ENCODE measurements at places on chromosomes 11 and 22.

GRCh38 chr11:2534957-2535672, 90.3 kb downstream of the KCNQ1 start:
- DNase-seq = no peak

DNA sequence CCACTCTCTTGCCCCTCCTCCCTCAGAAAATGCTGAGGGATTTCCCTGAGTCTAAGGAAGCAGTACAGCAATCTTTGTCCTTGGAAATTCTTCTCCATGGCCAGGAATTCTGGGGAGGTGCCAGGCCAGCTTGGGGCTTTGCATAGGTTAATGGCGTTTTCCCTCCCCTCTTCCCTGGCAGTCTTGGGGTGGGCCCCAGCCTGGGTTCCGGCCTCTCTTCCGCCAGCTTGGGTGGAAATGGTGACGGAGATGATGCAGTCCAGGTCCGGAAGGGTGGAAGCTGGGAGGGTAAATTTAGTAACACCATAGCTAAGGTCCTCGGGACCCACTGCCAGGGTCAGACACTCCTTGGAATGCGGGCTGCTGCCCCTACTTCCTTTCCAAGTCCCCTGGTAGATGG, 5.0 kb downstream of the PHLDB1 start:
- DNase-seq = no peak

DNA sequence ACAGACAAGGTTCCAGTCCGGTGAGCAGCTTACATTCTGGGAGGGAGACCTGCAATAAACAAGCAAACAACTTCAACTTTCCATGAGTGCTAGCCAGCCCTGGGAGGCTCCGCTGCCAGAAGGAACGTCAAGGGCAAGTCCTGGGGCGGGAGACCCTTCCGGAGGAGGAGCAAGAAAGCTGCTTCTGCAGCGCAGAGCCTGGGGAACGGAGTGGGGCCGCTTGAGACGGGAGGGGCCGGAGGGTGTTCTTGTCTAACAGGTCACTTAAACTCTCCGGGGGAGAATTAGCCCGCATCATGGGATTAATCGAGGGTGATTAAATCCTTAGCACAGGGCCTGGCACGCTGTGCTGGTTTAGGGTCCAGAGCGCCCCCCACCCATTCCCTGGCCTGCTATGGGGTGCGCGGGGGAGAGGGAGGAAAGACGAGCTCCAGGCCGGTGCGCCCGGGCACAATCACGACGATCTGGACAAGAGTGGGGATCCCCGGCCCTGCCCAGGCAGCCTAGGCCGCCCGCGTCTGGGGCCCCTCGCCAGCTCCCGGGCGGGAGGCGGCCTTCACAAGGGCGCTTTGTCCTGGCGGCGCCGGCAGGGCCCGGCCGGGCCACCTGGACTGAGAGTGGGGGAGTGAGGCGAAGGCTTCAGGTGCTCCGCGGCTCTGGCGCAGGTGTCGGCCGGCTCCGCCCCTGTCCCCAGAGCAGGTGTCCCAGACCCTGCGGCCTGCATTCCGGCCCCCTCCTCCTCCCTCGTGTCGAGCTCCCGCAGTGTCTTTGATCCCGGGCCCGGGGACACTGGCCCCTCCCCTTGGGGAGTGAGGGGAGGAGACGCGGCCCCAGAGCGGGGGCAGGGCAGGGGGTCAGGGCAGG, 663 bp upstream of the LARGE2 start:
- no peak for DNase-seq

DNA sequence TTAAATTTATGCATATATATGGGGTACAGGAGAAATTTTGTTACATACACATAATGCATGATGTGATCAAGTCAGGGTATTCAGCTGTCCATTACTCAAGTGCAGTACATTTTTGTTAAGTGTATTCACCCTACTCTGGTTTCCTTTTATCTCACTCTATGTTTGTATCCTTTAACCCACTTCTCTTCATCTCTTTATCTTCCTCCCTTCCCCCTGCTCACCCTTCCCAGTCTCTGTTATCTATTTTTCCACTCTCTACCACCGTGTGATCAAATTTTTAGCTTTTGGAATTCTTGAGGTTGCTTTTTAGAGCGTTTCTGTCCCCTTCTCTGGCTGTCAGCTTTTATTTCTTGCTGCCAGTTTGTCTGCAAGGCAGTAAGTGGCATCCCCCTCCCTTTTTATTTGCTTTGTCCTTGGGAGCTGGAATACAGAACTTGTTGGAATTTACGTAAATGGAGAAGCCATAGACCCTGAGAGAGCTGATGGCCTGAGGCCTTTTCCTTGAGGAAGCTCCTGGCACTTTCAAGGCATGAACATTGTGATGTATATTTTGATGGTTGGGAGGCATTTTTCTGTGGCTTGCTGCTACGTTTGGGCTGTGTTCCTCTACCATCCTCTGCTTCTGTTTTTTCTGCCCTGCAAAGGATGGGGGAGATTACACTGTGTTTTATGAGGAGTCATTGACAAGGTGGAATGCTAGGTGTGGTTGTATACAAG, 148.6 kb downstream of the LDLRAD3 start:
- DNase-seq = no peak

GRCh38 chr11:105298174-105298573, 158.6 kb upstream of the CARD18 start:
- no peak for DNase-seq

DNA sequence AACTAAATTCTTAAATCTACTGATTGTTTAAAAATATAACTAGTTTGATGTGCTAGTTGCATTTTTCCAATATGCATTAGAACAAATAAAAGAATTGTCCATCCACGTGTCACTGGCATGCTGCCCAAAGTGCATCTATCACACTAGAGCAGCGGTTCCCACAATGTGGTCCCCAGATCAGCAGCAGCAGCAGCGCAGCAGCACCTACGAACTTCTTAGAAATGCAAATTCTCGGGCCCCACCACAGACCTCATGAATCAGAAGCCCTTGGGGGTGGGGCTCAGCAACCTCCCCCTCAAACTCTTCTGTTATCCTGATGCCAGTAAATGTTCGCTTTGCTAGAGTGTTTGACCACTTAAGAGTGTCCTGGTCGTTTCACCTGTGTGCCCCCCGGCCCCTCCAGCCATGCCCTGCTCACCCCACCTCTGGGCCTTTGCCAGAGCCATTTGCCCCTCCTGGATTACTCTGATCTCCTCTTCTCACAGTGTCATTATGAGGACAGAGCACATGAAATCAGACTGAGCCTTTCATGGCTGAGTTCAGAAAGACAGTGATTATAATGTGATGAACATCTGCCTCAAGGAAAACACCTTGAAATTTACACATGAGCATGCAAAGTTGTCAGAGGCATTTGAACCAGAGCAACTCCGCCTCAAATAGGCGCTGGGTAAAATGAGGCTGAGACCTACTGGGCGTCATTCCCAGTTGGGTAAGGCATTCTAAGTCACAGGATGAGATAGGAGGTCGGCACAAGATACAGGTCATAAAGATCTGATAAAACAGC, 12.6 kb upstream of the VSIG10L2 start:
- DNase-seq = no peak

GRCh38 chr22:33842006-33842354, 78.3 kb downstream of the LARGE1 start:
- DNase-seq = no peak

GRCh38 chr22:50486561-50487289, at the start of gene MIOX:
MIOX (plus strand) TSS chr22:50486859; CDS start chr22:50486898, 39 bp downstream.
- no peak for DNase-seq

DNA sequence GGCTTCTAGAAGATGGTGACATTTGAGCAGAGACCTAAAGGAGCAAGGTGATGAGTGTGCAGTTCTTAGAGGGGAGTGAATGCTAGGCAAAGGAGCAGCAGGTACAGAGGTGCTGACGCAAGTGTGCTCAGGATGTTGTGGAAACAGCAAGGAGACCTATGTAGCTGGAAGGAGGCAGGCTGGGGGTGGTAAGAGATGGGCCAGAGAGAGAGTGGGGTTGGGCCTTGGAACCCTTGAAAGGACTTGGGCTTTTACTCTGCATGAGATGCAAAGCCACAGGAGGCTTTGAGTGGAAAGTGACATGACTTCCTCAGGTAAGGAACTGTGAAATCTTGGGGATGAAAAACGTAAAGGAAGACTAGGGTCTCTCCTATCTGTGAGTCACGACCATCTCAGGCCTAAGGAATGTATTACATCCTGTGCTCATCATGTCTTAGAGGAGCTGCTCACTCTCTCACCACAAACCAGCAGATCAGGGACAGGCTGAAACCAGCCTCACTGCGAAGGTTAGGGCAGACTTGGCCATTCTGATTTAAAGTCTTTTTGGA, 65.4 kb downstream of the MICAL2 start:
- DNase-seq = no peak

DNA sequence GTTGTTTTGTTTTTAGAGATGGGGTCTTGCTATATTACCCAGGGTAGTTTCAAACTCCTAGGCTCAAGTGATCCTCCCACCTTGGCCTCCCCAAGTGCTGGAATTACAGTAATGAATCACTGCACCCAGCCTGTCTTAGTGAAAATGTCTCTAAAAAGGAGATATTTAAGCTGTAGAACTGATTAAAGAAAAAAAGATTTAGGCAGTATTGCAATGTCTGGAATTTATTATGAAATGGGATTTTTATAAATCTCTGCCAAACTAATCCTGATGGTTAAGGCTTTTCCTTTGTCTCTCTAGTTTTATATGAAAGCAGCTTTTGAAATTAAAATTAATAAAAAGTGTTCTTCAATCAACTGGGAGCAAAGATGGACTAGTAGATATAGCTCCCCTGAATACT, 2.1 kb downstream of the PLAAT3 start:
- DNase-seq = no peak

GRCh38 chr11:69536406-69536805, 54.9 kb downstream of the LINC01488 start:
- DNase-seq = no peak

DNA sequence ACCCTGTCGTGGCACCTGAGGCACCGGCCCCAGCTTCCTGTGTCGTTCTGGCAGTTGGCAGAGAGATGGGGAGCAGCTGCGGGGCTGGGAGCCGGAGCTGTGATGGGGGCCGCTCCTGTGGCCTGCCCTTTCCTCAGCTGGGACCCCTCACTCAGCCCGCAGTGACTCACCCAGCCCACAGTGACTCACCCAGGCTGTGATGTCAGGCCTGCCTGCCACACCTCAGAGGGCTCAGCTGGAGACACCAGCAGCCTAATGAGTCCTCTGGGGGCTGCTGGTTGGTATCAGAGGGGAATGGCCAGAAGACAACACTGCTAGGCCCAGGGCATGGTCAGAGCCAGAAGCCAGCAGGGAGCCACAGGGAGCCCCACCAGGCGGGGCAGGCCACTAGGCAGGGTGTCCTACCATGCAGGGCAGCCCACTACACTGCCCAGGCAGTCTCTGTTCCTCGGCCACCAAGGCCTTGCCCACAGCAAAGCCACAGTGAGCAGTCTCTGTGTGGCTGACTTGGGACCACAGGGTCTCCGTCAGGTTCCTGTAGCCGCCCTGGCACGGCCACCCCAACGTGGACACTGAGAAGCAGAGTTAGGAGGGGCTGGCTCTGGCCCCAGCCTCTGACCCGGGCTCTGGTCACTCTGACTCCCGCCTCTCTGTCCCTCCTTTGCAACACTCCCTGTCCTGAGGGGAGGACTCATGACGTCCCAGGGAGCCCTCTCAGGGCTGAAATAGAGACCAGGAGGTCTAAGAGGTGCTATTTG, 4.2 kb upstream of the FXYD2 start:
- peak; percentile 82 for DNase-seq

DNA sequence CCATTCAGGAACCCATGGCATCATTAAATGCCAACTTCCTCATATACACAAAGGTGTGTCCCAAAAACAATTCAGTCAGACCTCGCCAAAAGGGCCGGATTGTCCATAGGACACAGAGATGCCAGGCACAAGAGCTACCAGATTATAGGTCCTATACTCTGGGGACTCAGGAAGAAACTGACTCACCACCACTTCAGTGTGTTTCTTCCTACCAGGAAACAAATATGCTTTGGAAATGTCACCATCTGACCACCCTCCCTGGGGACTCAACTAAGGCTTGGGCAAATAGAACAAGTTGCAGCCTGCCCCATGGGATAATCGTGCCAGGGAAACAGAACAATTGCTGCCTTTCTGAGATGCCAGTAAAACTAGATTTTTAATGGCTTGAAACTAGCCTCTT, 11.7 kb downstream of the POU2AF3 start:
- no peak for DNase-seq

DNA sequence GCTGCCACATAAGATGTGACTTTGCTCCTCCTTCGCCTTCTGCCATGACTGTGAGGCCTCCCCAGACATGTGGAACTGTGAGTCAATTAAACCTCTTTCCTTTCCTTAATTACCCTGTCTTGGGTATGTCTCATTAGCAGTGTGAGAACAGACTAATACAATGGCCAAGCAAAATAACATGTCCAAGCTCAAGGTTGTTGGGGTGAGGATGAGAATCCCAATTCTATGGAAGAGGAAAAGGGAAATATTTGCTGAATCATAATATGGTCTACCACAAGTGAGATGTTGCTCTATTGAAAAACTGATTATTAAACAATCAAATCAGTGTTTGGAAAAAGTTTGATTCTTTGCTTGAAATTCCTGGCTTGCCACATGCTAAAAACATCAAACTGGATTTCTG, 48.7 kb upstream of the LRRC4C start:
- DNase-seq = no peak

DNA sequence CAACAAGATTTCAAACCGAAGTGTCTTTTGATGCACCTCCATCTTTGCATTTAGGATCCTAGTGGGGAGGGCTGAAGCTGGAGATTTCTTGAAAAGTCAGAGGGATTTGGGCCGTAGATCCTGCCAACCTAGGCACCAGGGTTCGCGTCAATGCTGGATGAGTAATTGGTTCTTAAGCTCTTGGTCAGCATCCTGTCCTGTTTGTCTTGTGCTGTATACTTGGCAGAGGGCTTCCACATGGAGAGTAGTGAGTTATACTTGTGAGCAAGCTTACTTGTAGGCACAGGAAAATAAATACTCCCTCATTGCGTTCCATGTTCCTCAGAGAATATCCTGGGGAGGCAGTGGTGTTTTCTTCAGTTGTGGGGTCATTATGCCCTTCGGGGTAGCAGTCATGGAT, 12.6 kb downstream of the INSC start:
- DNase-seq = no peak

GRCh38 chr11:33664827-33665226, 35.8 kb downstream of the C11orf91 start:
- no peak for DNase-seq

GRCh38 chr11:65311170-65311678, 3.4 kb upstream of the CDC42EP2 start:
- no peak for DNase-seq

GRCh38 chr11:1819074-1819473, 15.7 kb upstream of the SYT8 start:
- no peak for DNase-seq

DNA sequence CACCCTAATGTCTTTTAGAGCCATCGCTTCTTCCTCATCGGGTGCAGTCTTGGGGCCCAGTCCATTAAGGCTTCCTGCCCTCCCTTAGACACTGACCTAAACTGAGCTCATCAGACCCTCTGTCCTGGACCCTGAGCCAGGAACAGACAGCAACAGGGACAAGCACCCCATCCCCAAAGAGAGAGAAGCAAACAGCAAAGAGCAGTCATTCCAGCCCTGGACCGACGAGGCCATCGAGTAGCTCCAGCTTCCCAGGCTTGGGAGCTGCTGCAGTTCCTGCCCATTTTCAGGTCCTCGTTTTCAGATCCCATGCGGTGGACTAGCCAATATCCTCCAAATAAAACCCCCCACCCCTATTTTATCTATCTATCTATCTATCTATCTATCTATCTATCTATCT, 25.8 kb upstream of the CACNG2 start:
- no peak for DNase-seq

- no peak for DNase-seq
Measured at GRCh38 chr11:70590356-70590991, 192.1 kb downstream of the CTTN start.

- peak; percentile 5 for DNase-seq
Measured at GRCh38 chr11:105609832-105610781, at the start of gene GRIA4. GRIA4 (plus strand) TSS chr11:105610073; CDS start chr11:105610998, 925 bp downstream.

- no peak for DNase-seq
Measured at GRCh38 chr22:47618180-47619010, 855.9 kb downstream of the TBC1D22A start.

- no peak for DNase-seq
Measured at GRCh38 chr22:37626144-37626543, 13.3 kb upstream of the SH3BP1 start.

All from activated CD4-positive, alpha-beta T cell treated with anti-CD3 and anti-CD28 coated beads, Interleukin-2, amount 50 U/mL, for 48 hours (primary cell).